Erythroblast (primary cell): ENCODE measurements at places on chromosomes 3 and 15.

- DNase-seq: no peak
Measured at GRCh38 chr3:166634091-166634746, 745.9 kb downstream of the ZBBX start.

- DNase-seq: no peak
Measured at GRCh38 chr3:184058029-184058428, 5.2 kb downstream of the HTR3C start.

GRCh38 chr15:50184863-50185504 lies 3.0 kb downstream of the SLC27A2 start:
- DNase-seq: no peak

DNA sequence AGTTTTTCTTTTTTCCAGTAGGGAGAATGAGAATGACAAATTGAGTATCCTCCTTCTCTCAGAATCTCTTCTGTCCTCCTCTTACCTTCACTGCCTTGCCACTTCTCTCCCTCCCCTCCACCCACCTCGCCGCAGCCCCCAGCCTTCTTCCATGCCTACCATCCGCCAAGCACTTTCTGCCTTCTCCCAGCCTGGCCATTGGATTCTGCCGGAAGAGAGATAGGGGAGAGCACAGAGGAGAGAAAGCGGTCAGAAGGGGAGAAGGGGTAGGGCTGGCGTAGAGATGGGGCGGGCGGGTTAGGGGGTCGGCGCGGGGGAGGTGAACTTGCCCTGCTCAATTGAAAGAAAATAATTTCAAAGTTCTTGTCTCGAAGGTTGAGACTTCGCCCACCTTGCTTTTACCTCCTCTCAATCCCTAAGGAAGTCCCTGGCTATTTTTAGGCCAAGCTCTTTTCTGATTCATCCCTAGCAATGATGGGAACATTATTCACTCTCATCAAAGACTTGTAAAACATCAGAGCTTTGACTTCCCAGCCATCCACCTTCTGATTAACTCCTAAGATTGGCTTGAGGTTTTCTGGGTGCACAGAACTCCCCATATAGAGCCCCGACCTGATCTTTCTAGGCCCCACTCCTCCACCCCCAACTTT lies 811 bp downstream of the C3orf52 start:
- no peak for DNase-seq

GRCh38 chr15:97013491-97013890 lies 683.0 kb downstream of the NR2F2 start:
- DNase-seq: no peak

- no peak for DNase-seq
Measured at GRCh38 chr15:81152339-81152738, 18.3 kb downstream of the CFAP161 start.

- DNase-seq: peak; percentile 56
Measured at GRCh38 chr15:45399381-45400212, 21.3 kb upstream of the GATM start.

- DNase-seq: no peak
Measured at GRCh38 chr3:12187448-12188327, 29.0 kb upstream of the TIMP4 start.

DNA sequence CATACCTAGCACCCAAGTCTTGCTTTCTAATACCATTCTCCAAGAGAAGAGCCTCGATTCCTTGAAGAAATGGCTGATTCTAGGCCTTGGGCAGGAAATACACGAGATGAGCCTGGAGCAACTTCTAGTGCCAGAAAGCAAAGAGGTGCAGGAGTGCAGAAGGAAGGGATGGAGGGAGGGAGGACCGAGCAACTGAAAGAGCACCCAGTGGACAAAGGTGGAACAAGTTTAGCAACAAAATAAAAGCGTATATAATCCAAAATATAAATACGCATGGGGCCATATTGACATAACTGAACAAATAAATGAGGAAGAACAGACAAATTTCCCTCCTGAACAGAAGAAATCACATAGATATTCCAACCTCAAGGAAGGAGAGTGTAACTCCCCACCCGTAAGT lies 34.4 kb downstream of the CHSY1 start:
- DNase-seq: no peak

GRCh38 chr3:100389025-100389424 lies 11.9 kb downstream of the TOMM70 start:
- DNase-seq: peak; percentile 5

- DNase-seq: no peak
Measured at GRCh38 chr3:138227650-138228049, 40.5 kb downstream of the ARMC8 start.

DNA sequence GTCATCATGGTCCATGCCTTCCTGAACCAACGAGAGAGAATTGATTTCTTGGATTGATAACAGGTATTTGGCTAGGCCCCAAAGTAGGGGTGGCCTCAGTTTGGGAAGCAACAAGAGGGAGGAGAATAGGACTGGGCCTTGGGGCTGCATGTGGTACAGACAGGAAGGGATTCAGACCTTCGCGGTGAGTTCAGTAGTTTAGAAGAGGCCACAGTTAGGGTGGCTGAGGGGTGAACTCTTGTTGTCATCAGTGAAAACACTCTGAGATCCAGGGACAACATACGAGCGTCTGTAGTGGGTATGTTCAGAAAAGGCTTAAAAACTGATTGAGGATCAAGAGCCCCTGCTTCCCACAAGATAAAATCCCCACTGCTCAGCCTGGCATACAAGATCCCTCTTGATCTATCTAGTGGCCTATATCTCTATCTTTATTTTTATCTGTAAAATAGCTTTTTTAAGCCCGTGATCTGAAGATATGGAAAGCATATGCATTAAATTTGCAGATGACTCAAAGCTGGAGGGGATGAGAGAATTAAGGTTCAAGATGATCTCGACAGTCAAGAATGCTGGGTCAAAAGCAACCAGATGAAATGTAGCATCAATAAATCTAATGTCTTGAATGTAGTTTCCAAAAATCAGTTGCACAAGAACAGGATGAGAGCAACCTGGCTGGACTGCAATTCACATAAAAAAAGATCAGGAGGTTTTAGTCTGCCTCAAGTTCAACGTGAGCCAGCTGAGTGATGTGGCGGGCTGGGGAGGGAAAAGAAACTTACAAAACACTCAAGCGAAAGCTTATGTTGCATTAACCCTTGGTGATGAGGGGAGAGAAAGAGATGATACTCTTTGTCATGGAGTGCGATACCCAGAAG lies 221.1 kb upstream of the TLE3 start:
- DNase-seq: no peak

DNA sequence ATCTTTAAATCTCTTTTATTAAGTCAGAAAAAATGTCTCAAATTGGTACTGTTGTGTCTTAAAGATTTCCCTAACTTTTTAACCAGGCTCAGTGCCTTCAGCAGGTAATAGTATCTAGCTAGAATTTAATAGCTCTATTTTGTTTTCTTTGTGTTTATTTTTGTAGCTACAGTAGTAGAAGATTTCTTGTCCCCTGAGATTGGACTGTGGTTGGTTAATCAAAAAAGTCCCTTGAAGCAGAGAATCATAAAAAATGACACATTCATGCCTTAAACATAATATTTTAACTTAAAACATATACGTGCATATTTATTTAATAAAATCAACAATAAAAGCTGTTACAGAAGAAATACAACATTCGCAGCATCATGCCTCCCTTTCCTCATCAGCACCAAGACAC lies 102.8 kb downstream of the EEFSEC start:
- DNase-seq: no peak

GRCh38 chr3:165549037-165549436 lies 288.2 kb downstream of the BCHE start:
- no peak for DNase-seq

DNA sequence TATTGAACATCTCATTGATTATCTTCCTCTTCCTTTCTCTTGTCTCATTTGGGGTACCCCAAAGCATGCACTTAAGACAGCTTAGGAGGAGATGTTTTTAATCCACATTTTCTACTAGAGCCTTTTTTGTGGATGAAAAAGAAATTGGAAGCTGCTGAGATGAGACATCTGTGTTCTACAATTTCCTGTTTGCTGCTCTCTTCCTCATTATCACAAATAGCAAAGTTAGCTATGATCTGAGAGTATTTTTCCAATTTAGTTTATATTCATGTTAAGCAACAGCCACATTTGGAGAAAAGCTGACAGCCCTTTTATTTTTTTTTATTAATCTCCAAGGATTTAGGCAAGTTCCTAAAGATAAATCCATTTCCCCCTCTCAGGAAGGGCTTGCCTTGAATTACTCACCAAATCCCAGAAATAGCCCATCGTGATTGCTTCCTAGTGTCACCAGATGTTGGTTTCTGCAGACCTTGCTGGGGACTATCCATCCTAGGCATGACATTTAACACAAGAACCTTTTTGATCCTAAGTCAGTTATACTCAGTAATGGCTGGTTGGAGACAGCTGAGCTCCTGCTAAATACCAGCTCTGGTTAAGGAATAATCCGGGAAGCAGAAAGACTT lies 70.8 kb upstream of the FILIP1L start:
- DNase-seq: no peak

DNA sequence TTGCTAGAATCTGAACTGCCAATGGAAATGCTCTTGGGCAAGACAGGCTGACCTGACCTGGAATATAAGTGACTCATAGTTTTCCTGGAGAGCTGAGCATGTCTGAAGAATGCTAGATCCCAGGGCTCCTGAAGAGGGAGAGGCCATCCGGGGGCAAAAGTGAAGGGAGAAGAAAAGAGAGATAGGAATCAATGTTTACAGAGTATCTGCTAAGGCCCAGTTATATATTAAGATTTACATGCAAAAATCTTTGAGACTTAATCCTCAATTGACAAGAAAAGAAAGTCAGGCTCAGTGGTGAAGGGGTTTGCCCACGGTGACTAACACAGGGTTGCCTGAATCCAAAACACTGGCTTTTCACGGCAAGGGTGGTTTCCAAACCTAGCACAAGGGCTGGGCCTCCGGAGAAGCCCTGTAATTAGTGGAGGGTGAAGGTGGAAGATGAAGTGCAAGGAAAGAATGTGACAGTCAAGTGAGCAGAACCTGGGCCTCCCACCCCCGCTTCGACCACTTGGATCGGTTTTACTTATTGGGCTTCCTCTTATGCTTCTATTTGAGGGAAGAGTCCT lies 91.7 kb upstream of the FGF12 start:
- DNase-seq: no peak

GRCh38 chr3:14926592-14926991 lies 20.8 kb upstream of the NR2C2 start:
- no peak for DNase-seq

GRCh38 chr3:143056372-143056771 lies 55.0 kb downstream of the U2SURP start:
- no peak for DNase-seq

- DNase-seq: no peak
Measured at GRCh38 chr3:122691195-122691594, 10.6 kb downstream of the PARP14 start.

DNA sequence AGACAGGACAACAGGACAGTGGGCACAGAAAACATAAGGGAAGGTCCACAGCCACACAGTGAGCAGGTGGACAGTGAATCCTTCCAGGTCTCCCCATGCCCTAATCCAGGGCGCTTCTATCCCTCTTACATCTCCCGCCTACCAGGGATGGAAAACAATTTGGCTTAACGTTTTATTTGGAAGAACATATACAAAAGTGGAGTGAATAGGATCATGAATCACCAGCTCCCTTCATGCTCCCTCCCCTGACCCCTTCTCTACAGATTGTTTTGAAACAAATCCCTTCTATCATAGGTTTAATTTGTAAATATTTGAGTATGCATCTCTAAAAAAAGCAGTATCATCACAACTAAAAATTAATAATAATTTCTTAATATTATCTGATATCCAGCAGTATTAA lies 52.5 kb downstream of the CLDN11 start:
- DNase-seq: no peak

GRCh38 chr15:68031404-68031803 lies 22.7 kb upstream of the PIAS1 start:
- DNase-seq: no peak

DNA sequence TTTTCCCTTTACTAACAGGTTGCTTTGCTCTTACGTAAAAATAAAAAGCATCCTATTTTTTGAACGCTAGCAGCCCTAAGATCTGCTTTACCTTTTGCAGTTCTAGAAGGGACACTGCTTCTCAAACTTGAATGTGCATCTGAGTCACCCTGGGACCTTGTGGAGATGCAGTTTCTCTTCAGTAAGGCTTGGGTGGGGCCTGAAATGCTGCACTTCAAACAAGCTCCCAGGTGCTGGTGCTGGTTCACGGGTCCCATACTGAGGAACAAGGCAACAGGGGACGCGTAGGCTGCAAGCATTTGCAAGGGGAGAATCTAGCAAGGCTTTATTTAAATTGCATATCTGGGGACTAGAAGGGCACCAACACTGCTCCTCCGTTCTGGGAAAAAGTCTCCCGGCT lies 30.0 kb downstream of the MB21D2 start:
- DNase-seq: no peak

- DNase-seq: no peak
Measured at GRCh38 chr3:159029306-159030026, 227.6 kb downstream of the MFSD1 start.

- no peak for DNase-seq
Measured at GRCh38 chr15:38651328-38652038, 86.9 kb upstream of the RASGRP1 start.

DNA sequence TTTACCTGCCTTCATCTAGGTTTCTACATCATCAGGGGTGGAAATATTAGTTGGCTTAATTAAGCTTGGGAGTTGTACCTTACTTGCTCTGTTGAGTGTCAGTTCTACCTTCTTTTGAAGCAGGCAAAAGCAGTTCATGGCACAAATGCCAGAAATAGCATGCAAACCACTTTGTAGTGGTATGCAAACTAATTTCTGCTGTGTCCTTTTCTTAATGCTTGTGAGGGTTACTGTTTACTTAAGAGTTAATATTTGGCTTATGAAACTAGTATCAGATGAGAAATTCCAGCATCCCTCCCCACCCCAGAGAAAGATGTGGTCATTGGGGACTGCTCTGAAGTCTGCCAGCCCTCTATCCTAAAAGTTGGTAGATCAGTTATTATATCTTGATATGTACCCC lies 7.1 kb downstream of the ATP2C1 start:
- DNase-seq: no peak

DNA sequence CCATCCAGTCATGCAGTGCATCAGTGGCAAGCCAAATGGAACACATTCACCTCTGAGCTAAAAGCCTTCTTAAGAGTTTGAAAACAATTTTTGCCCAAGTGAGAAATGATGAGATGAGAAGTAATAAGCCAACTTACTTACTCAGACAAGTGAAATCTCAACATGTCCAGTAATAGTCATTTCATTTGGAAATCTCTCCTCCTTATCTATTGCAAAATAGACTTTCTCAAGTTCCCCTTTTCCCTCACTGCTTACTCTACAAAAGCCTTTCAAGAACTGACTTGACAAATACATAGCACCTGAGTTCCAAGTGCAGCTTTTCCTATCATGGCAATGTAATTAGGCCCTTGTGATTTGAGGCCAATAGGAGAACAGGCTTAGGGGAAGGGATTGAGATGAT lies 282.3 kb downstream of the SLC9A9 start:
- no peak for DNase-seq

GRCh38 chr15:97977734-97978133 lies 17.2 kb downstream of the ARRDC4 start:
- no peak for DNase-seq

DNA sequence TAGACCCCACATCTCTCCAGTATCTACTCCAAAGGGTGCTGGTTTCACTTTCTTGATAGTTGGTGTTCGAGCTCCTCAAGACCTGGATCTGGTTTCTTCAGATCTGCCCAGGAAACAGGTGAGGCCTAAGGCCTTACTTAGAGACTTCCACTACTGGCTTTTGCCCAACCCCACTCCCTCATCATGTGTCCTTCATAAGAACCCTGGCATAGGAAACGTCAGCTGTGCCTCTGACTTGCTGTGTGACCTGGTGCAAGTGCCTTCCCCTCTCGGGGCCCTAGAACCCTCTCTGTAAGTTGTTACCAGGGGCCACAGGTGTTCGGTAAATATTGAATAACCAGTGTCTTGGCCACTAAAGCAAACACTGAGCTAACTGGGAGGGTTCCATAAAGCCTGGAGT lies 3.9 kb downstream of the OXTR start:
- no peak for DNase-seq
